COLO829 (cell line): ENCODE measurements at places on chromosomes 6 and 20.

DNA sequence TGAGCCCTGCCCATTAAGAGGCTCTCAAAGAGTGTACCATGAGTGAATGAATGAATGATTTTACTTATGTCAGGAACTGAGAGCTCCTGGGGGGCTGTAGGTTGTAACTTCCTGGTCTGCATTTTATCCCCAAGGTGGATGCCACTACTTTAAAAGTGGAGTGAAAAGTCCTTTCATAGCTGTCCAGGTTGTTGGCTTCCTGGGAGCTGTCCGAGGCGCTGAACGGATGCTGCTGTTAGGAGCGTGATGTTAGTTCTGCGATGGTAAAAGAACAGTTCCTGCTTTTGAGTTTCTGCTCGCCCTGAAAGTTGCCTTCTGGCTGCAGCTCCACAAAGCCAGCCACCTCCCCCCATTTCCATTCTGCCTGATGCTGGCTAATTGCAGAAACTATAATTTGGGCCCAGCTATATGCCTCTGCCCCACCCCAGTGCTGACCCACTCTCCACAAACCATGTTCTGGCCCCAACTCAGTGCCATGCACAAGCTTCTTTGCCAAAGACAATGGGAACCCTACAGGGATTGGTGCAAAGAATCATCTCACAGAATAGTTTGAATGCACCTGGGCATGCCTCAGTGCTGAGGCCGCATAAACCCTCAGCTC, 330.9 kb upstream of the CDH4 start:
- DNase-seq: no peak

DNA sequence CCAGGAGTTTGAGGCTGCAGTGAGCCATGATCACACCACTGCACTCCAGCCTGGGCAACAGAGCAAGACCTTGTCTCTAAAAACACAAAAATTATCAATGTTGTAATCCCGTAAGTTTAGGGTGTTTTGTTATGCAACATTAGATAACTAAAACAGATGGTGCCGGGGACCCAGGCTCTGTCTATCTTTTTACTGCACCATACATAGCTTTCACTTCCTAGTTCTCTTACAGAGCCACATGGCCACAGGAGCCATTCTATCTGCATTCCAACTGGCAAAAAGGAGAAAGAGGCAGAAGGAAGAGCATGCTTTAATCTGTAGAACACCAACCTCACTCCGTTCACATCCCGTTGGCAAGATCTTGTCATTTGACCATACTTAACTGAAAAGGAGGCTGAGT, 5.4 kb upstream of the TCF15 start:
- no peak for DNase-seq

DNA sequence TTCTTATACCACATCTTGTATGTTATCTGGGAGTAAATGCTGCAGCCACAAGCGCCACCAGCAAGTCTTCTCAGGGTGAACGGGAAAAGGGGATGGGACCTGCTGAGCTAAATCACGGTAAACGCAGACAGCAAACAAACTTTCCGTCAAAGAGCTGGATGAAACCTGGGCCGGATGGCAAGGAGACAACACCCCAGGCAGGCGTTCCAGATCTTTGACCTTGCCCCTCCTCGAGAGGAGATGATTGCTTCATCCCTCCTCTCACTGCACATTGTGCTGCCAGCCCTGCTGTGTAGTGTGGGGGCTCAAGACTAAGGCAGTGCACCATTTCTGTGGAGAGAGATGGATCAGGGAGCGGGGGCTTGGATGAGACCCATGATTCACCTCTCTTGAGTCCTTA, 9.8 kb downstream of the RAET1E start:
- no peak for DNase-seq

DNA sequence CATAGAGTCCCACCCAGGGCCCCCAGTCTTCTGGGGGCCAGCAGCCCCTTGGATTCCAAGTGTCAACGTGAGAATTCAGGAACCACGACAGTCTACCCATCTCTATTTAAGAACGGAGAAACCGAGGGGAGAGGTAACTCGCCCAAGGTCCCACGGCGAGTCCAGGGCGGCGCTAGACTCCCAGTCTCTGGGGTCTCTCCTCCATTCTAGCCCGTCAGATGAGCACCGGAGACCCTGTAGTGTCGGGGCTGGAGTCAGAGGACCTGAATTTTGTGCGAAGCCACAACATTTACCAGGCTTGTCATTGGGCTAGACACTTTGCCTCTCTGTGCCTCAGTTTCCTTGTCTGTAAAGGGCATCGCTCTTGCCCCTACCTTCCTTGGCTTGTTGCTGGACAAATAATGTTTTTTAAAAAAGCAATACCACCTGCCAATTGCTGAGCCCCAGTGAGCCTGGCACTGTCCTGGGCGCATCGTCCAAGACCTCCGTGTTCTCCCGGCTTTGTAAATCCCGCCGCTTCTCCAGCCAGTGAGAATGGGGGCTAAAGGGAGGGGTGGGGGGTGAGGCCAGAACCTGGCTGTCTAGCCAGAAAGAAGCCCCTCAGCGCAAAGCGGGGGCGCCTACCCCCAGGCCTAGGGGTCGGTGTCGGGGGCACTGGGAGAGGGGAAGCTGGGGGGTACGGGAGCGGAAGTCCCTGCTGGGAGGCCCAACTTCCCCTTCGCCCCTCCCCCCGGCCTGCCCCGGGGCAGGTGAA, 91.7 kb downstream of the NCR2 start:
- DNase-seq: no peak

DNA sequence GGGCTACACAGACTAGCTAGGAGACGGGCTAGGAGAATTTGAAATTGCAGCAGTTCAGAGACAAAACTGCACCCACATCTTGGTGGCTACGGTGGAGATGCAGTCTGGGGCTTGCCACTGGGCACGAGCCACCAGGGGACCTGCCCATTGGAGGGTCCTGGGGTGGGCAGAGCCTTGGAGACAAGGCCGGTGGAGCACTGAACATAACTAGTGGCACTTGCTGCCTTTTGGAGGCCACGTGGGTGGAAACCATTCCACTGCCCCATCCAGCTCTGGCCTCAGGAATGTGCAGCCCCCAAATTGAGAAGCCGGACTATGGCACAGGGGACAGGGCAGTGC, 113.4 kb downstream of the NFATC2 start:
- DNase-seq: no peak

DNA sequence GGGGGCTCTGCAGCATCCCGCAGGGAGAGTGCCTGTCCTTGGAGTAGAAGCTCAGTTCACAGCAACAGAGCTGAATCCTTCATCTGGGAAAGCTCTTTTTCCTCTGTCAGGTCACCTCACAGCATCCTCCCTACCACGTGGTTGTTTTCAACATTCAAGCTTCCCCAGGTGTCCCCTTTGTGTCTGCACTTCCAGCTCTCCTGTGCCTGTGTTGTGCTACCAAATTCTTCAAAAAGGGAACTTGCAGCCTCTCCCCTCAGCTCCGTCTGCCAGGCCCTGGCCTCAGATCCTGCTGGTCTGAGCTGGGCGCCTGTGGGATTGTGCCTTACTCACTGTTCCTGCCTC, 108.4 kb downstream of the FOXF2 start:
- DNase-seq: no peak

- no peak for DNase-seq
Observed at GRCh38 chr20:39082622-39083398, 120.7 kb downstream of the DHX35 start.

DNA sequence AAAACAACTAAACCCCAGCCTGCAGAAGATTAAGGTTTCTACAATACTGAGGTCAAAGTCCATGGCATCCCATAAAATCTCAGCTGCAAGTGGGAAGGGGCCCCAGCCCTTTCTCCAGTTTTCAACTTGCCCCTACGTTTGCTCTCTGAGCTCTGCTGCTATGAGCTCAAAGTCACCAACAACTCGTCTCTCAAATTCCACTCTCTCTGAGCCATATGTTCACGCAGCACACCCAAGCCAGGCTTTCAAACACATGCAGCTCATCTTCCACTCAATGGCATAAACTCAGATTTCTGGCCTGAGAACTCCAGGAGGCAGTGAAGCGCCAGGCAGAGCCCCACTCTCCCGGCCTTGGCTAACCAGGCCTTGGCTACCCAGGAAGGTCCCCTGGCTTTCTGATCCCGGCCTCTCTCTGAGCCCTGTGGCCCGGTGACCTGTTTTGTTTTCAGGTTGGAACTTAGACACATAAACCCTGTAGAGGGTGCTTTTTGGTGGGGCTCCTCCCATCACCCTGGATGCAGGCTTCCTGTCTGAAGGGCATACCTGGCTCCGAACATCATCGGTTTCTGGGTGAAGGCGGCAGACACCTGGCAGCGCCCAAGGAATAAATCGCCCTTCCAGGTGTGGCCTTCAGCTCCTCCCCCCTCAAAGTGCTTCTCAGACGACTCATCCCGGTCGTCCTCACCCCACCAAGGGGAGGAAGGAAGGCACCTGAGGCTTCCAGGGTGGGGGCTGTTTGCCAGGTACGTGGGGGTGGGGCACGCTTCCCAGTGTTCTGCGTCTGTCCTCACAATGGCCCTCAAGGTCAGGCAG, 12.4 kb downstream of the SLC22A23 start:
- no peak for DNase-seq

DNA sequence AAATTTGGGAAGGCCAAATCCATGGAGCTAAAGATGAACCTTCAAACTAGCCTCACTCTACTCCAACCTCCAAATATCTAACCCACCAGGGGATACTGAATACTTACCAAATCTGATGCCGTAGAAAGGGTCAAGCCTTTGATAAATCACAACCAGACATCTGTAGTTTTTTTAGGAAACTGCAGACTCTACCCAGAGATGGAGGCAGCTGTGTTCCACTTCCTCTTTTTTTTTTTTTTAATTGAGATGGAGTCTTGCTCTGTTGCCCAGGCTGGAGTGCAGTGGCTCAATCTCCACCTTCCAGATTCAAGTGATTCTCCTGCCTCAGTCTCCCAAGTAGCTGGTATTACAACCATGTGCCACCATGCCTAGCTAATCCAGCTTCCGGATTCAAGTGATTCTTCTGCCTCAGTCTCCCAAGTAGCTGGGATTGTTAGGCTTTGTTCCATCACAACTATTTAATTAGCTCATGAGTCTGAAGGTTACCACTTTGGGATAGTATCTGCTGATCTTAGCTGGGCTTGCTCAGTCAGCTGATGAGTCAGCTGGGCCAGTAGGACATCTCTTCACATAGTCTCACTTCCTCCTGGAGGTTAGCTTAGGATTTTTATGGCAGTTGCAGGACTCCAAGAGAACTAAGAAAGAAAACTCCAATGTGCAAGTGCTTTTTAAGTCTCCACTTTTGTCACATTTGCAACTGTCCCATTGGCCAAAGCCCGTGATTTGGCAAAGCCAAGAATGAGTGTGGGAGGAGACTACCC, 13.3 kb downstream of the FRK start:
- DNase-seq: no peak

DNA sequence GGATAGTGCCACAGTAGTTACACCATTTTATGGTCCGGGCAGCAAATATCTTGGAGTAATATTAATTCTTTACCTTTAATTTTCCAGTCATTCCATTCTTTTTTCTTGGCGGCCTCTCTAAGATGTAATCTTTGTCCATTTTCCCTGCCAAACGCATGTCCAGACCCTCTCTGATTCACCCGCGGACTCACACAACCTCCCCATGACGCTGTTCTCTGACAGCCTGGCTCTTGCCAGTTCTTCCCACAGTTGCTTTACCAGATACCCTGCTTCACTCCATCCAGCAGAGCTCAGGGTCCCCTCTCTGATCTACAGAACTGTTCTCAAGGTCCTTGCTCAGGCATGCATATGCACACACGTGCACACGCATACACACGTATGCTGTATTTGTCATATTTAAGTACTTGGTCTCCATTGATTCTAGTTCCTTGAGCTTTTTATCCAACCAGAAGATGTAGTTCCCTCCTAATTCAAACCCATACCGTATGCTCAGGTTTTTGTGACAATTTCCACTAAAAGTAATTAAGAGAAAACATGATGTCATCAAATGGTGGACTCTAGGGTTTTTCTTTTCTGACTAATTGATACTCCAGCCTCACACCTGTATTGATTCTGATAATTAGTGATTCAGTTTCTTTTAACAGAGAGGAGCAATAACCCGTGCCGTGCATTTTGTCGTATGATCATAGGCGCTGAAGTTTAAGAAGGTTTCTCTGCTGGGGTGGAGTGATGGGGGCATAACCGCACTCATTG, 10.0 kb downstream of the BPHL start:
- DNase-seq: no peak

DNA sequence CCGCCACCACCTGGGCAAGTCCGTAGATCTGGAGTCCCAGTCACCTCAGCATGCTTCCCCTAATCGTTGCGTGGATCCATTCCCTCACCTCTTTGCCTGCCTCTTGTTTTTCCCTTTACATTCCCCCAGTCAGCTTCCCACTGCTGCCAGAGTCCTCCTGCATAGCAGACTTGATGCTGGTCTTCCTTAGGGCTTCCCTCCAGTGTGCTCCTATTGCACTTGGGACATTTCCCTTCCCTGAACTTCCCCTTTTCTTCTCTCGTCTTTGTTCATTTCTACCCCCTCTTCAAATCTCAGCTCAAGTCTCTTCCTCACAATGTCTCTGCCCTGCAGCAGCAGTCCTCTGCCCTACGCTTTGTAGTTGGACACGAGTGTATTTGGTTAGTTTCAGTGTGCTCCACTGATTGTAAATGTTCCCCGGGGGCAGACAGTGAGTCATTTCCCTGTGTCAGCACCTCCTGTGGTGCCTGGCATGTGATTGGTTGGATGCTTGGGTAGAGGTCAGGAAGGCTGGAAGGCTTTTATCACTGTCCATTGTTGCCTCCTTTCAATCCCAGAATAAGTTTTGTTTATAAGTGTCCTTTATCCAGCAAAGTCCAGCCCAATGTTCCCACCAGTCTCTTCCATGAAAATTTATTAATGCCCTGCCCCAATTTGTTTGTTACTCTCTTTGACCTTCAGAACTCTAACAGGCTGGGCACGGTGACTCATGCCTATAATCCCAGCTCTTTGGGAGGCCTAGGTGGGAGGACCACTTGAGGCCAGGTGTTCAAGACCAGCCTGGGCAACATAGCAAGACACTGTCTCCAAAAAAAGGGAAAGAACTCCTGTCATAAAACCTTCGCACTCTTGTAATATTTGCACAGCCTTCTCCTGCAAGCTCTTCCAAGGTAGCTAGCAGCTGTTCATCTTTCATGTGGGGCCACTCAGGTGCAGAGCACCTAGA, 38.3 kb downstream of the FAM120B start:
- DNase-seq: peak; percentile 93

GRCh38 chr6:111724505-111724904, 118.8 kb upstream of the TRAF3IP2 start:
- DNase-seq: no peak

- no peak for DNase-seq
Observed at GRCh38 chr20:32544260-32544722, 40.8 kb downstream of the NOL4L start.

GRCh38 chr20:43944653-43945235, 30.1 kb downstream of the TOX2 start:
- DNase-seq: no peak

DNA sequence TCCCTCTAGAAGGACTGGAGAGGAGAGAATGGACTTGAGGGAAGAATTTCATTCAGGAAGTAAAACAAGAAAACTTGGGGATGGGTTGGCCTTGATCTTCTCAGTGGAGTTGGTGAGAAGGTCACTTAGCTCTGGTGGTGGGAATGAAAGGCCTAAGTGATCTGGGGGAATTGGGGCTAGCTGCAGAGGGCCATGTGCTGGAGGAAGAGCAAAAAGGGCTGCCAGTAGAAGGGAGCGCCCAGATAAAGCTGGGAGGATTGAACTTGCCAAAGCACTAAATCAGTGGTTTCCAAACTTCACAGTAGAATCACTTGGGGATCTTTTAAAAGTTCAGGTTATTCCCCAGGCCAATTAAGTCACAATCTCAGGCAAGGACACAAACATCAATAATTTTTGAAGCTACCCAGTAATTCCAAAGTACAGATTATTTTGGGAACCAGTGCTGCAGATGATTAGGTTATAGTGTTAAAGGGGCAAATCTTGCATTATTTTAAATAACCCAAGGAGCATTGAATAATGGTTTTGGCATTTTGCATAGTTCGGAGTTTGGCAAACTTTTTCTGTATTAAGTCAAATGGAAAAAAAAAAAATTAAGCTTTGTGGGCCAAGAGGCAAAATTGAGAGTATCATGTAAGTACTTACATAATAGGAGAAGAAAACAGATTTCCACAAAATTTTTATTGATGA, 36.5 kb upstream of the RFPL4B start:
- no peak for DNase-seq
